Hematopoietic multipotent progenitor cell treated with erythropoietin and hydrocortisone succinate and interleukin-3 and kit ligand, for 17 days (in vitro differentiated cells): ENCODE measurements at places on chromosomes 12 and 14.

- no peak for DNase-seq
These were observed 84.4 kb upstream of the ETV6 start for GRCh38 chr12:11564984-11565651.

- DNase-seq = no peak
These were observed 457.7 kb upstream of the TMEM132C start for GRCh38 chr12:127809275-127809674.

GRCh38 chr12:31897781-31898503 lies 61.3 kb upstream of the RESF1 start:
- DNase-seq = no peak

DNA sequence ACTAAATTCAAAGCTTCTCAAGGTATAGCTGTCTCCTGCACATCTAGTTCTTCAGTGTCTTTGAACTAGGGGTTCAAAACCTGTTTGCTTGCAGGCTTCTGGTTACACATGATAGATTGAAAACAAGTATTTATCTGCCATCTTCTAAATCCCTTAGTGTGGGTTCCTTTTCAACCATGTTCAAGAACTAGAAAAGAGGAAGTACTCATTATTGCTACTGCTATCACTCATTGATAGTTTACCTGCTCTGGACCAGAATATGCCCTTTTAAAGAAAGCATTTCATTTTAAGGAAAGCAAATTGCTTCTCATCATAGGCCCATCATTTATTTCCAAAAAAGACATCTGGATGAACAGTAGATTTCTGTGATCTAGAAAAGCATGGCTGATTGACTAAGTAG lies 37.1 kb upstream of the VSX2 start:
- DNase-seq = no peak

DNA sequence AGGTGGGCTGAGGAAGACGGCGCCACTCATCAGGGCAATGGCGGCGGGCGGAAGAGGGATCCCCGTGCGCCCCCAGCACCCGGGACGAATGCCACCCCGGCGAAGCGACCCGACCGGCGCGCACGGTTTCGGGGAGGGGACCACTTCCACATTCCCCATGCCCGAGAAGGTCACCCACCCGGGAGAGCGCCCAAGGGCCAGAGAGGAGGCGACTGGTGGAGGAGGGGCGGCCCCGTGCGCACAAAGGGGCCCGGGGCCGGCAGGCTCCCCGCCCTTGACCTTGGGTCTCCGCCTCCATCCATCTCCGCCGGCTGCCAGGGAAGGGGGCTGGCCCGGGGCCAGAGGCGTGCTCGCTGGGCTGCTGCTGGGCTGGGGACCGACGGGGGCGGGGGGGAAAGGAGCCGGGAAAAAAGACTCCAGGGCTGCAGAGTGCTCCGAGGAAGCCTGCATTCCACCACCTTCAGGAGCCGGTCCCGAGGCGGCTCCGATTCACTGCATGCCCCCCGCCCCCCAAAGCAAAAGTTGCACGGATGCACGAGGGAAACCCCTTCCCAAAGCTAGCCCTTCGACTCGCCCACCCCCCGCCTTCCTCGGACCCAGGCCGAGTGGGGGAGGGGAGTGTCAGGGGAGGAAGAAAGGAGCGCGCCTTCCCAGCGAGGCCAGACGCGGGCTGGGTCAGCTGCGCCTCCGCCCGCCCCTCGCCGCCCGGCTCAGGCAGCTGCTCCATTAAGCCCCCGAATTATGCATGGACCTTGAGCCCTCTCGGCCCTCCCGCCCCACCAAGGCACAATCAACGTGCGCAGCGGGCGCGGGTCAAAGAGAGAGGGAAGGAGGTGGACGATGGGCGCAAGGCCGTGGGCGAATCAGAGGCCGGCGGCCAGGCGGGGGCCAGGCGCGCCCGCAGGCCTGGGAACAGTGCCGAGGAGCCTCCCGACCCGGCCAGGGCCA lies 26.2 kb downstream of the BCL11B start:
- DNase-seq = no peak

DNA sequence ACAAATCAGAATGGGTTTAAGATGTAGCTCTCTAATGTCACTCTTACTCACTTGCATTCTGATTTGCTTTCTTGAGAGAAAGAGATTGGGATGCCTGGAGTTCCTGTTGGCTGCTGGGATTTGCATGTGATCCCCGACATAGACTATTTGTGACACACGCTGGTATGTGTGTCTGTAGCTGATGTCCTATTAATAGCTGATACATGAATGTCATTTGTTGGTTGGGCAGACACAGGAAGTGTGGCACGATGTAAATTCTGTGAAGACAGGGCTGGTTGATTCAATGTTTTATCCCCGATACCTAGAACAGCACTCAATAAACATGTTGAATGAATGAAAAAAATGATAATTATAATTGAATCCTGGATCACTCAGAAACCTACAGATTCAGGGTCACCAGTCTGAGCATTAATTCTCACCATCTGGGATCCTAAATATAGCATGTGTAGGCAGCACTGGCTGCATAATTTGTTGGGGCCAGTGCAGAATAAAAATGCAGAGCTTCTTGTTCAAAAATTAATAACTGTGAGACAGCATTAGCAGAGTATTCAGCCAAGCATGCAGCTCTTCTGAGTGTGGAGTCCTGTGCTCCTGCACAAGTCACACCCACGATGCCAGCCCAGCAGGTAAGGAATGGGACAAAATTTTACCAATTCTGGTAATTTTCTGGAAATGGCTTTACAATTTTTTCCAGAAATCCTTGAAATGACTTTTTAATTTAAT lies 35.5 kb upstream of the SOCS2 start:
- no peak for DNase-seq

DNA sequence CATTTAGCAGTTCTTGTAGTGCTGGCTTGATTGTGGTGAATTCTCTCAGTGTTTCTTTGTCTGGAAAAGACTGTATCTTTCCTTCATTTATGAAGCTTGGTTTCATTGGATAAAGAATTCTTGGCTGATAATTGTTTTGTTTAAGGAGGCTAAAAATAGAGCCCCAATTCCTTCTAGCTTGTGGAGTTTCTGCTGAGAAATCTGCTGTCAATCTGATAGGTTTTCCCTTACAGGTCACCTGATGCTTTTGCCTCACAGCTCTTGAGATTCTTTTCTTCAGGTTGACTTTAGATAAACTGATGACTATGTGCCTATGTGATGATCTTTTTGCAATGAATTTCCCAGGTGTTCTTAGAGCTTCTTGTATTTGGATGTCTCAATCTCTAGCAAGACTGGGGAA lies 1508.5 kb upstream of the FLRT2 start:
- DNase-seq = no peak

DNA sequence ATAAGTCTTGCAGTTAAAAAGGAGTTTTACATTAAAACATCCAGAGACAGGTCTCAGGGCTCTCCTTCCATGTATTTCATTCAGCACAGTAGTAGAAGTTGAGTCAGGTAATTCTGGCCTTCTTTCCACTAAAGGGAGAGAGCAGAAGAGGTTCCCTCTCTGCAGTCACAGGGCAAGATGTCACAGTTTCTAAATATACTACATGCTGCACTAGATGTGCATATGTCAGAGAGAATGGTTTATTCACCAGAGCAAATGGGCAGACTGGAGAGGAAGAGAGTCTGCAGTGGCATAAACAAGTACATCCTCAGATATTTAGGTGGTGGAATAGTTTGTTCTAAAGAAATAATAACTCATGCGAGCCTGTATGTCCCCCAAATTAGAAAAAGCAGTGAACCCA lies 132.0 kb downstream of the KICS2 start:
- no peak for DNase-seq

GRCh38 chr12:89134213-89134770 lies 218.0 kb downstream of the DUSP6 start:
- DNase-seq = no peak

DNA sequence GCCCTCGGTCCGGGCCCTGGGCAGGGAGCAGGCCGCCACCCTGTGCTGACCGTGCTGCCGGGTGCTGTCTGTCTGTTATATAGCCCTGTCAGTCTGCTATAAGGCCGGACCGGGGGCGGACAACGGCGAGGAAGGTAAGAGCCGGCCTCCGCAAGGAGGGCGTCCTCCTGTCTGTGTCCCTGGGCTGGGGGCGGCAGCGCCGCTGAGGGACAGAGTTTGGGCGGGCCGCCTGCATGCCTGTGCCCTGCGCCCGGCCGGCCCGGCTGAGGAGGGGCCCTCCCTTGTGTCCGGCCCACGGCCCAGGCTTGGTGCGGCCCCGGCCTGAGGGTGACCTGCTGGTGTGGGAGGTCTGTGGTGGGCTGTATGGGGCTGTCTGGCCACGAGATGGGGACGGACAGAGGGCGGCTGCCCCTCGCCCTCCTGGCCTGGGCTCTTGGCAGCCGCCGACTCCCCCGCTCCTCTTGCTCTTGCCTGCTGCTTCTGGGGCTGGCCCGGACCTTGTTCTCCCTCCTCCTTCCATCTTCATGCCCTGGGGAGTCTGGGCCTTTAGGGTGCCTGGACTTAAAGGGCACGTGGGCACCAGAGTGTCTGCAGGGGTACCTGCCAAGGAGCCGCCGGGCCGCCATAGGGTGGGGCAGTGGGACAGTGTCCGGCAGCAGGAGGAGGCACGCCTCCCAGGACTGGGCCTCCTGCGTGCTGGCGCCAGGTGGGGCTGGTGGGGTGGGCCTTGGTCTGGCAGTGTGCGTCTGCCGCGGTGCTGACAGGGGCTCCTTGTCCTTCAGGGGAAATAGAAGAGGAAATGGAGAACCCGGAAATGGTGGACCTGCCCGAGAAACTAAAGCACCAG lies 25.1 kb upstream of the CRIP2 start:
- no peak for DNase-seq

GRCh38 chr14:45287610-45288009 lies 34.6 kb upstream of the MIS18BP1 start:
- DNase-seq = no peak

GRCh38 chr14:61661471-61662400 lies 33.6 kb upstream of the HIF1A start:
- no peak for DNase-seq

- DNase-seq = no peak
These were observed 95.3 kb downstream of the BICD1 start for GRCh38 chr12:32201976-32202375.

DNA sequence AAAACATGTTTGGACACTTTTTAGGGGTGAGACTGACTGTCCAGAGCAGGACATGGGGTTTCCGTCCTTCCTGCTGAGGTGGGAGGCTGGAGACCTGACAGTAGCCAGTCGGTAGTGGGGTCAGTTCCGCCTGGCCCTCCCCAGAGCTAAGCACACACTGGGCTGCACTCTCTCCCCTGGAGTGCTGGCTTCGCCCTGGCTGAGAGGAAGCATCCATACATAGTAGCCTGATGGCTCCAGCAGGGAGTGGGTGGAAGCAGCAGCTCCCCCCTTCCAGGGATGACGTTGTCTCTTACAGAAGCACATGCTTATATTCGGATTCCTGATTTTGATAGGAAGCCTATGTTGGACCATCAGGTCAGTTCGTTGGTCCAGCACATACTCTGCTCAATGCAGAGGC lies 40.4 kb downstream of the SFSWAP start:
- DNase-seq = no peak

DNA sequence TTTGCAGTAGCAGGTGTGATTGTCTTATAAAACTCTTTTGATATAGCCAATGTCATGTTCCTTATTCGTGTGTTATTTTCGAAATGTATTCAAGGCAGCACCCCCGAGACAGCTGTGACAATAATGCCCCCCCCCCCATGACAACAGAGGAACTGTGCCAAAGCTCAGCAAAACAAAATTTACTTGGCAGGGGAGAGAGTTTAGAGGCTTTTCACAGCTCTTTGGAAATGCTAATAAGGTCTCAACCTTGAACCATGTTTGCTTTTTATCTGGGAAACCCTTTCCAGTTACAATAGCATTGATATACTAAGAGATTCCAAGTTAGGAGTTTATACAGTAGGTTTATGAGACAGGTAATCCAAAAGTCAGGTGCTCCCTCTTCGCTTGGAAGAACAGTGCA lies 56.4 kb upstream of the USP44 start:
- no peak for DNase-seq

DNA sequence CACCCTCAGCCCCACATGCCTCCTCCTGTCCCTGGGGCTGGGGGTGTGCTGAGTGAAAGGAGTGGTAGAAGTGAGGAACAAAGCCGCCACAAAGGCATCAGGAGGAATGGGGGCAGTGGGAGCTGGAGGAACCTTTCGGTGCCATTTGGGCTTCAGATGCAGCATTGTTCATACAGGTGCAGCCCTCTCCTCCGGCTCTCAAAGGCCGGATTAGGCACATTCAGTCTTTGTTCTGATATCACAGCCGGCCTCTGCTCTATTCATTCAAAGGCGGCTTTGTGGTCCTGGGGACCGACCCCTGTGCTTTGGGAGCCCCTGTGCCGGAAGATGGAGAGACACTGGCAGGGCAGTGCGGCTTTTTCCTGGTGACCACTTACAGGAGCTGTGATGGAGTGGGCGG lies 53.2 kb downstream of the SMOC1 start:
- DNase-seq = no peak

DNA sequence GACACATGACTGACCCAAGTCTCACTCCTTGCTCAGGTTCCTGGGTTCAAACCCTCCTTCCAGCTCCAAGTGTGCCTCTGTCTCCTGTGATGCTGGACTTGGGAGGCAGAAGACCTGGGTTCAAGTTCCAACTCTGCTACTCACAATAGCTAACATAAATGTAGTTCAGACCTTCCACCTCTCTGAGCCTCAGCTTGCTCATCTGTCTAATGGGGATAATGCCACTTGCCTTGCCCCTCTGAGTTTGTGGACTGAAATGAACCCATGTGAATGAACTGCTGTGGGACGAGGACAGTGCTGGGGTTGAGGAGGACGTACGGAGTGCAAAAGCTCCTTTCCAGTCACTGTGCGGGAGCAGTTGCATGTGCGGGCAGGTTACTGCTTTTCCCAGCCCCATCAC lies 40.9 kb downstream of the ACADS start:
- DNase-seq = no peak

DNA sequence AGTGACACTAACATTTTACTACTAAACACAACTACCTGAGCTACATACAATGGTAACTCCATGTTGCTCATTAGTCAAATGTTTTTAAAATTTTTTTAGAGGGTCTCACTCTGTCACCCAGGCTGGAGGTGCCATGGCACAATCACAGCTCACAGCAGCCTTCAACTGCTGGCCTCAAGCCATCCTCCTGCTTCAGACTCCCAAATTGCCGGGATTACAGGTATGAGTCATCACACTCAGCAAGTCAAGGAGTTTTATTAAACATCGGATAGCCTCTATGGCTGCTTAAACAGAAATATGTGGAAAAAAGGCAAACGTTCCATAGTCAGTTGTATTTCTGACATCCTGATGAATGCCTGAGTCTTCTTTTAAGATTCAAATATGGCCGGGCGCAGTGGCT lies 11.1 kb upstream of the NPFF start:
- DNase-seq = no peak

DNA sequence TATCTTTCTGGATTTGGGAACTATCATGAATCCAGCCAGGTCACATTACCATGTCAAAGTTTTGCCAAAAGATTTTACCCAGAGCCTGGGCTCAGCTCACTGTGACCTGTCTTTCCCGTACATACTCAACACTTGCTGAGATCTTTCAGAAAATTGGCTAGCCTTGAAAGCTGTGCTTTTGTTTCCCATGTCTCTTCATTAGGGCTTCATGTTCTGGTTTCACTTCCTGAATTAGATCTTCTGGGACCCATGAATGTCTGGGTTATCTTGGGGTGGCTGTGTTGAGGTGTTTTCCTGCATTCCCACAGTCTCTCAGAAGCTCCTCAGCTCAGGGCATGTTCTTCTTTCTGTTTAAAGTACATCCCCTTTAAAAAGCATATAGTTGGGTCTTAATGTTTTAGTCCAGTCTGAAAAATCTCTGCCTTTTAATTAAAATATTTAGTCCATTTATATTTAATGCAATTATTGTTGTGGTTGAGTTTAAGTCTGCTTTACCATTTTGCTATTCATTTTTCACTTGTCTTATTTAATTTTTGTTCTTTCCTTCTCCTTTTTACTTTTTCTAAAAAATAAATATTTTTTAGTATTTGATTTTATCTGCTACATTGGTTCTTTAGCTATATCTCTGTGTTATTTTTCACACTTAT lies 242.7 kb downstream of the VRK1 start:
- no peak for DNase-seq
